ENCODE measurements at places on chromosomes 11 and 22.

DNA sequence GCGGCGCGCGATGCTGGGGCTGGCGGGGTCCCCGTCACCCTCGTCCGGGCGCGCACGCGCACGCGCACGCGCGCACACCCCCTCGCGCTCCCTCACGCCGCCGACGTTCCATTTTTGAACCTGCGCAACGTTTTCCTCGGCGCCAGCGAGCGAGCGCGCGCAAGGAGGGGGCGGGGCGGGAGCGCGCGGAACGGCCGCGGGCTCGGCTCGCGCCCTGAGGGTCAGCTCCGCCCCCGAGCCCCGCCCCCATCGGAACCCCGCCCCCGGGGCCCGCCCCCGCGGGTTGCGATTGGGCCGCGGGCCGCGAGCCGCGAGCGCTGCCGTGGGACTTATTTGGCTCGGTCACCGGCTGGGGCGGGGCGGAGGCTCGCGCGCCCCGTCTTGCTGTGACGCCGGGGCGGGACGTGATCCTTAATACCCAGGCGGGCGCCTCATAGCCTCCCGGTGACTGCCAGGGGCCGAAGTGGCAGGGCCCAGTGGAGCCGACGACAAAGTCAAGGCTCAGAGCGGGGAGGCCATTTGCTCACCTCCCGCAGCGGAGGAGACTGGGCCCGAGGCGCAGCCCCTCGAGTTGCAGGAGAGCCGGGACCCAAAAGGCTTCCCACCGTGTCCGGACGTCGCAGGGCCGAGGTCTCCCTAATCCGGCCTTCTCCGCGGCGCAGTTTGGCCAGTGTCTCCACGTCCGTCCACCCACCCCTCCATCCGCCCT, at the start of gene CBX7:
Gene CBX7, minus strand, starts transcription at position 170 of the 709 bp plus-strand sequence. CDS start 236 bp downstream, outside the sequence.
- peak; percentile 94 for DNase-seq

GRCh38 chr11:293852-294661, 5.1 kb downstream of the PGGHG start:
- DNase-seq, result no peak

DNA sequence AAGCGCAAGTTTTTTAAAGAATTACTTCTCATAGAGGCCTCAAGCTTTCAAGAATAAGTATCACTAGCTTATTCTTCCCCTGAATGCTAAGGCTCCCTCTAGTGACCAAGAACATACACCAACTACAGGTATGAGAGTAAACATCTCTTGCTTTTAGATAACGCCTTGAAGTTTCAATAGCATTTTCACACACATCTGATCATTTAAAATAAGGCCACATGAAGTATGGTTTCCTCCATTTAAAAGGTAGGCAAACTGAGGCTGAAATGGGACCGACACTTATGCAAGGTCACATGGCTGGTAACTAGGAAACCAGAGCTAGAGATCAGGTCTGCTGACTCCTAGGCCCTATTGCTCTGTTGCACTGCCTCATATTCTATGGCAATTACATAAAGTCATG, 66.5 kb downstream of the CCDC34 start:
- no peak for DNase-seq

DNA sequence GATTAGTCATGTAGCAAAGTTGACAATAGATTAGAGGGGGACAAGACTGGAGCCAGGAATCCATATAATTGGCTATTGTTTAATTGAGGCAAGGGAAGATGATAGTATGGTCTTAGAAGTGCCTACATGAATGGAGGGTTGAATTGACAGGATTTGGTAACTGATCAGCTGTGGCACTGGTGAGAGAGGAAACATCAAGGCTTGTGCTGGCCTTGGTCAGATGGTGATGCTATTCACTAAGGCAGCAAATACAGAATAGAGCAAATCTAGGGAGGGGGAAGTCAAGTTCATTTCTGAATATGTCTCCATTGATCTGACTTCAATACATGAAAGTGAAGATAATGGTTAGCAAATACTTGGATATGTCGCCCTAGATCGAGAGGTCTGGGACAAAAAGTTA, 54.3 kb upstream of the APOA1 start:
- no peak for DNase-seq

GRCh38 chr11:130037881-130038585, 31.7 kb upstream of the APLP2 start:
- no peak for DNase-seq

- DNase-seq, result no peak
These were observed 859.3 kb downstream of the BRD1 start for GRCh38 chr22:48968201-48968959.

DNA sequence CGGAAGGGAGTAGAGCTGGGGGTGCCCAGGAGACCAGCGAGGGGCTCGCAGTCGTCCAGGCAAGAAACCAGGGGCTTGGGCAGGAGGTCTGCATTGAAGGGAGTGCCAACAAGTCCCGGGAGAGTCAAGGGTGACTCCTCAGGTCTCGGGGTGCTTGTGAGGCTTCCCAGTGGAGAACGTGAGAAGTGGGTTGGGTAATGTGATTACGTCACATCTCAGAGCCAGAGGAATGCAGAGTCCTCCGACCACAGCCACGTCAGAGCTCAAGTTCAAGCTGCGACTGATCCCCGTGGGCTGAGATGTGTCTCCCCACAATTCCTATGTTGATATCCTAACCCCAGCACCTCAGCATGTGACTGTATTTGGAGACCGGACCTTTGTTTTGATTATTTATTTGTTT, 89.7 kb upstream of the SHANK2 start:
- no peak for DNase-seq

GRCh38 chr22:32103658-32104315, 55.3 kb downstream of the C22orf42 start:
- DNase-seq, result no peak

- DNase-seq, result no peak
These were observed 478 bp downstream of the FAU start for GRCh38 chr11:65121447-65121864.

GRCh38 chr11:46381048-46381818, at the start of gene MDK:
Gene MDK (plus strand): TSS chr11:46381669. CDS start chr11:46382058, 389 bp downstream.
- DNase-seq, result peak; percentile 25

DNA sequence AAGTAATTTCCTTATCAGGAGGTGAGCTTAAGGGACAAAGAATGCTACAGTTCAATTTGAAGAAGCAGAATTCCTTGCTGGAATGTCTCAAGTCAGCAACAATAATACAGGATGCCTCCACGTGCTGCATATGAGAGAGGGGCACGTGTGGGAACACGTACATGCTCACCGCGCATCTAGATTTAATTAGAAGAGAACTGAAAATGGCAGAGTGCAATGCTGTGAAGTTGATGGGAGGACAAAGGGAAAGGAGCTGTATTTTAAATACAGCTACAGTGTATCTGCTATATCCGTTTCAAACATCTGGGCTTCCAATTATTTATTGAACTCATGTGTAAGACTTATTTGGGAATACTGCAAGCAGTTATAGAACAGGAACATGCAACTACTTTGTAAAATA, 328.7 kb downstream of the SOX6 start:
- DNase-seq, result no peak

DNA sequence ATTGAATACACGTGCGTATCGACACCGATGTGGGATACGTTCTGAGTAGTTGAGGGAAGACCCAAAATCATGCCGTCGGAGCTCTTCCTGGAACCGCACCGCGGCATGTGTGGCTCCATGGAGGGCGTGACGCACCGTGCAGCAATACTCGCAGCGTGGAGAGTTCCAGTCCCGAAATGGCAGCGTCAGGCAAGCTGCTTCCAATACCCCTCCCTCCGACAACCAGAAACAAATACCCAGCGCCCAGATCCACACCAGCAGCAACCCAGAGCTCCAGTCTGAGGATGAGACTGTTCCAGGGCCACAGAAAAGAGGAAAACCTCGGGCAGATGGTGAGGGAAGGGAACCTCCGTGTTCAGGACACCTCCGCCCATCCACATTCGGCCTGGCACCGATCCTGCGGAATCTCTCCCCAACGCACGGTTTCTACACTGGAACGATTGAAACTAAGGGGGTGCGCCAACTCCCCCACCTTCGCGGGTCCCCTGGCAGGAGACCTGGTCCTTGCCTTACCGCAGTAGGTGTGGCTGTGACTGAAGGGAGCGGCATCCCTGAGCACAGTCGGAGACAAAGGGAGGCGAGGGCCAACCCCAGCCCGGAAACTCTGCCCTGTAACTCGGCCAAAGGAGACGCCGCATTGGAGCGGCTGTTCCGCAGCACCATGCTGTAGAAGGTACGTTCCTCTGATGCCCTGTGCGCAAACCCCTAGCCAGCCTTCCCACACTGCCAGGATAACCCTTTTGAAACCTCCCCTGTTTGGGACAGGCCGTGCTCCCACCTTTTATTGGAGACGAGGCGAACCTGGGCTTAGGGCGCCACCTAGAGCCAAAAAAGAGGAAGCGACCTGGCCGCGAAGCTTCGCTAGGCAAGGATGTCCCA, 28.2 kb downstream of the DBX1 start:
- peak; percentile 49 for DNase-seq

DNA sequence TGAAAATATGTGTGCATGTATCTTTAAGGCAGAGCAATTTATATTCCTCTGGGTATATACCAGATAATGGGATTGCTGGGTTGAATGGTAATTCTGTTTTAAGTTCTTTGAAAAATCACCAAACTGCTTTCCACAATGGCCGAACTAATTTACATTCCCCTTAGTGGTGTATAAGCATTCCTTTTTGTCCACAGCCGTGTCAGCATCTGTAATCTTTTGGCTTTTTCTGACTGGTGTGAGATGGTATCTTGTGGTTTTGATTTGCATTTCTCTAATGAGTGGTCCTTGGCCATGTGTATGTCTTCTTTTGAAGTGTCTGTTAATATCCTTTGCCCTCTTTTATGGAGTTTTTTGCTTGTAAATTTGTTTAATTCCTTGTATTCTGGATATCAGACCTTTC, 24.3 kb downstream of the CCDC15 start:
- no peak for DNase-seq
